ENCODE measurements at places on chromosomes 6 and 20. TPM values are rescaled to one million over a fixed set of nuclear protein-coding genes. Genes with fewer than 3 reads are reported as not detected.

The VGLL2 gene
- total RNA-seq, result not detected

- no peak for DNase-seq
These were observed 492.9 kb upstream of the JAG1 start for GRCh38 chr20:11166712-11167111.

The B3GAT2 gene
- not detected for total RNA-seq

The OXT gene
- total RNA-seq, result not detected

DNA sequence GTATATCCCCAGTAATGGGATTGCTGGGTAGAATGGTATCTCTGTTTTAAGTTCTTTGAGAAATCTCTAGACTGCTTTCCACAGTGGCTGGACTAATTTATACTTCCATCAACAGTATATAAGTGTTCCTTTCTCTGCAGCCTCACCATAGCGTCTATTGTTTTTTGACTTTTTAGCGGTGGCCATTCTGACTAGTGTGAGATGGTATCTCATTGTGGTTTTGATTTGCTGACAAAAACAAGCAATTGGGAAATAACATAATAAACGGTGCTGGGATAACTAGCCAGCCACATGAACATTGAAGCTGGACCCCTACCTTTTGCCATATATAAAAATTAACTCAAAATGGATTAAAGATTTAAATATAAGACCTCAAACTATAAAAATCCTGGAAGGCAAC lies 14.2 kb downstream of the OR2A4 start:
- no peak for DNase-seq

GRCh38 chr6:145323646-145324045 lies 411.7 kb downstream of the EPM2A start:
- no peak for DNase-seq

DNA sequence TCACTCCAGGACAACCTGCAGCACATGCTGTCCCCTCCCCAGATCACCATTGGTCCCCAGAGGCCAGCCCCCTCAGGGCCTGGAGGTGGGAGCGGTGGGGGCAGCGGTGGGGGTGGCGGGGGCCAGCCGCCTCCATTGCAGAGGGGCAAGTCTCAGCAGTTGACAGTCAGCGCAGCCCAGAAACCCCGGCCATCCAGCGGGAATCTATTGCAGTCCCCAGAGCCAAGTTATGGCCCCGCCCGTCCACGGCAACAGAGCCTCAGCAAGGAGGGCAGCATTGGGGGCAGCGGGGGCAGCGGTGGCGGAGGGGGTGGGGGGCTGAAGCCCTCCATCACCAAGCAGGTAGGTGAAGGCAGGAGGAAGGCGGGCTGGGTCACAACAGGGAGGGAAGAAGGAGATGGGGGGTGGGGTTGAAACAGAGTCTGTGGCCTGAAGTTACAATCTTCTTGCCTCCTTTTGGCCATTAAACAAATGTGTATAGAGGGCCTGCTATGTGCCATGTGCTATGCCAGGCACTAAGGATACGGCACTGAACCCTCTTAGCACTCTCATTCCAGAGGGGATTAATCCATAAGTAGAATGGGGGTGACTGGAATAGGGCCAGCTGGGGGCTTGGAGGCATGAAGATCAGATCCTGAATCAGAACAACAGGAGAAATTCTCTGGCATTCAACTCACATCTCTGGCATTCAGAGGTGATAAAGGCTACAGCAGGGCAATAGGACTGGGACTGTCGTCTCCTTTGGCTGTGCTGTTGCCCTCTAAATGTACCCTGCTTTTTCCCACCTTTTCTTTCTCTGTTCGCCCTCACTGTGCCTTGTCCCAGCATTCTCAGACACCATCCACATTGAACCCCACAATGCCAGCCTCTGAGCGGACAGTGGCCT lies 10.5 kb upstream of the ZBTB9 start:
- DNase-seq, result no peak

DNA sequence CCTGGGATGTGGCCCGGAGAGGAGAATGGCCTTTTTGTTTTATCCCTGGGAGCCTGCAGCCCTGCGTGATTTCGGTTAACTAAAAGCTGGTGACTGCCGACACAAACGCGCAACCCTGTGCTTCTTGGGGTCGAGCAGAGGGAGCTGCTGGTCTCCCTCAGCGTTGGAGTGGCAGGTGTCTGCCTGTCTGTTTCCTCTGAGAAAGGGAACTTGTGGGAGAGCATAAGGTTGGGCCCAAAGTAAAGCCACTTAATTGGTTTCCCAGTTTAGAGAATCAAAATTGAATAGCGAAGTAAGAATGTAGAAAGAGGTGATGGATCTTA lies 500 bp downstream of the LTV1 start:
- peak; percentile 1 for DNase-seq

The TGM3 gene
- total RNA-seq, result not detected

The CCDC170 gene
- 0.41 TPM for total RNA-seq

DNA sequence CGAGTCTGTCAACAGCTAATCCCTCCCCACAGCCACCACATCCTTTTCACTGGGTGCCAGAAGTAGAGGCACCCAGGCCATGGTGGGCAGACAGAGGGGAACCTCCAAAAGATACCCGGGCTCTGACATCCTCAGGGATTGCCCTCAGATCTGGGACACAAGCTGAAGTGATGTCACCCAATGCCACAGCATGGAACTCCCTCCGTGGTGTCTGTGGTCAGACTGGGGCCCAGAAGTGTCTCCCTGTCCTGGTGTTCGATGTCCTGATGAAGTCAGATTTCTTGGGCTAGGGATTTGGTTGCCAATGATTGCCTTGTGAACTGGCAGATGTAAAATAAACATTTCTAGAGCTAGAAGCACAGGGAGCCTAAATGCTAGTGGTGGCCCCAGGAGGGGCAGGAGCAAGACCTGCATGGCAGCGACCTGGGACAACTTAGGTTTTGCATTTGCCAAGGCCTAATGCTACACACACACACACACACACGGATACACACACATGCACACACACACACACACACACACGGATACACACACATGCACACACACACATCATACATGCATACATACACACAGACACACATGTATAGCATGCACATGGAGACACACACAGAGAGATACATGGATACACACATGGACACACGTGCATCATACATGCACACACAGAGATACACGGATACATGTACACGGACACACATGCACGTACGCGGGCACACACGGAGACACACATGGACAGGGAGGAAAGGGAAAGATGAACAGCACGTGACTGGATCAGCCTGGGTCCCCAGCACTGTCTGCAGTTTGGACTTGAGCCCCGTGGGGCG lies 221.0 kb downstream of the NFATC2 start:
- DNase-seq, result no peak

DNA sequence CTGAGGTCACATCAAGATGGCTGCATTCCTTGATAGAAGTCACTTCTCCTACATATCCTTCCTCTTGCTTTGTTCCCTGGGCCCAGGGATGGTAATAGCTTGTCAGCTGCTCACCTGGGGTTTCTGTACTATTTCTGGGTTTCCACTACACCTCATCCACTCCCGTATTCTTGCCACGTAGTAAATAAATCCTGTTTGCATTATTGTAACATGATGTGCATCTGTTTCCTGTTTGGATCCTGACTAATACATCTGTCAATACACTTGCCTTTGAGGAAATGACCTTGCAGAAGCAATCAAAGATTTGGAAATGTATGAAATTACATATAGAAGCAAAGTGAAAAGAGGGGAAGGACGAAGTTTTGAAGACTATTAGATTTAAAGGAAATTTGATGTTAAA lies 619.0 kb downstream of the PHF3 start:
- peak; percentile 52 for DNase-seq

The COL9A1 gene
- not detected for total RNA-seq

GRCh38 chr6:99802396-99803031 lies 191.5 kb downstream of the MCHR2 start:
- no peak for DNase-seq

DNA sequence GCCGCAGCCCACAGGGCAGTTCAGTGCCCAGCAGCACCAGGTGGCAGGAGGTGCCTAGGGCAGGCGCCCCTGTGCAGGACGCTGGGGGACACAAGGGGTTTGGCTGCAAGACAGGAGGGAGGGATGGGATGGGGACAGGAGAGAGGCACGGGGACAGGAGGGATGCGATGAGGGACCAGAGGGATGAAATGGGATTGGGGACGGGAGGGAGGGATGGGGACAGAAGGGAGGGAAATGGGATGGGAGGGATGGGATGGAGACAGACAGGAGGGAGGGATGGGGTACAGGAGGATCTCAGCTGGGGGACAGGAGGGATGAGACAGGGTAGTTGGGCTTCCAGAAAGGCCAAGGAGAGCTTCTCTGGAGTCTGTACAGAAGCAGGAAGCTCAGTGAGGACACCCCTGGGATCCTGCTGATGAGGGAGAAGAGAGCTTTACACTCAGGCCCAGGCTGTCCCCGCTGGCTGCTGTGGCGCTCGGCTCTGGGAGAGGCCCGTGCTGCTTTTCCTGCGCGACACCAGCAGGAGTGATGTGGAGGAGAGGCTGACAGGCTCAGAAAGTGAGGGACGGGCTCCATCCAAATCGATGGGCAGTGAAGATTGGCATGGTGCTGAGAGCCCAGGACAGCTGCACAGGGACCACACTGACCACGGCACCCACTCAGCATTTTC lies 400.8 kb downstream of the SMOC2 start:
- DNase-seq, result no peak

The NHLRC1 gene
- total RNA-seq, result 2.1 TPM

The JAG1 gene
- 236 TPM for total RNA-seq

DNA sequence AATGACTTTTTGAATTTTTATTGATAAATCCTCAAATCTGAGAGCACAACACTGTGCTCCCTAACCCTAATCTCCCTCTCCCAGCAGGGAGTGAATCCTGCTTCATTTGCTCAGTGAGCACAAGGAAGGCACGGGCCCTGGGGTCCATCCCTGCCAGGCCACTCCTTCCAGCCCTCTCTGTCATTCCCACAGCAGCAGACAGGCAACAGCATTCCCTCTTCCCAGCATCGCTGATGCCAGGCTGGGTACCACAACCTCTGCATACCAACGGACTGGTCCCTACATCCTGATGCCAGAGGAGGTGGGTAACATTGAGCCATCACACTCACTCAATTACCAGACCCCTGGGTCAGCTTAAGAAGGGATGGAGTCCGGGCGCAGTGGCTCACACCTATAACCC lies 34.2 kb downstream of the MRPL14 start:
- DNase-seq, result no peak

The TRIM10 gene
- not detected for total RNA-seq

DNA sequence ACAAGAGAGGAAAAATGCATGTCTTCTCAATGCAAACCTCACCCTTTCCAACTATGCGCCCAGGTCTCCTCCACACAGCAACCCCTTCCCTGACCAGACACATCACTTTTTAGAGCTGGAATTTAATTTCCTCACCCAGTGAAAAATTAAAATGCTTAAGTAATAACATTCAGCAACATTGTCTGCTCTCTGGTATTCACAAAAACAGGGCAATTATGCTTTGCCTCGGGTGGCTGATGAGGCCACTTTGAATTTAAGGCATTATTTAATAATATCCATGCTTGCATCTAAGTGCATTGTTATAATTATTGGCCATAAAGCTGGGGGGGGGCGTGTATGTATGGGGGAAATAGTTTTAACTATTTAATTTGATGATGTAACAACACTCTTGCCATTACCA lies 777.8 kb upstream of the NRSN1 start:
- DNase-seq, result no peak

The GPR6 gene
- not detected for total RNA-seq

The TRERF1 gene
- 10.9 TPM for total RNA-seq

- no peak for DNase-seq
These were observed 5.9 kb downstream of the ZSCAN31 start for GRCh38 chr6:28330041-28330440.

DNA sequence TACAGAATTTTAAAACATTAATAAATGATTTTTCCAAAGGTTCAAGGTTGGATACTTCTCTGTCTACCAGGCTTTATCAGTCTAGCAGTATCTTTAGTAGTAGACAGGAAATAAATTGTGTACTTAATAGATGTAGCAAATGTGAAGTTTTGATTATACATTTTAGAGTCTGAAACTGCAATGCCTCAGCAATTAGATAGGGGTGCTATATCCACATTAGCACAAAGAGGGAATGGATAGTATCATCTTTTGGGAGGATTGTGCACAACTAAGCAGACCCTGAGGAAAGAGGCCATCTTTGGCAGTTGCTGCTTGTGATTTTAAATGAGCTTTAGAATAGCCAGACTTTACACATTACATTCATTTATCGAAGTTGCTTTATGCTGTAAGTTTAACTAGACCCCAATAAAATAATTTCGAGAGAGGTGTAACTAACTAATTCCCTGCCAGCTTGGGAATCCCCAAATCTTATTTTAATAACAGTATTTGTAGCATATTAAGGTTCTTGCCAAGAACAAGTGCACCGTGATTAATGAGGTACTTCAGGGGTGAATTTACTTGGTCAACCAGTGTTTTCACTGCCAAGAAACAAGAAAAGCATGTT lies 2.8 kb downstream of the KCNQ5 start:
- DNase-seq, result no peak

DNA sequence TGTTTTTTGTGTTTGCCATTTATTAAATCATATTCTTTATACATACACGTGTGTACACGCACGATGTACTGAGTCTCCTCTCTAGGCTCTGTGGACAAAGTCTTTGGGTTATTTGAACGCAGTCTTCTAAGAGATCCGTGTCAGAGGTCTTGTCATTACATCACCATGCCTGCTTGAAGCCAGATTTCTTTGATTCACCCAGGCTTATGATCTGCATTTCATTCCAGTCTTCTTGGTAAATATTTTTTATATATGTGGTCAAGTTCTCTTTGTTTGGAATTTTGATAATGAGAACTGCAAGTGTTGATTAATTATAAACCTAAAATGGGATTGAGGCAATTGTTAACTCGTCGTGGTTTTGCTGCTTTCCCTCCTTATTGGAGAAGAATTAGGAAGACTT lies 34.6 kb downstream of the KCNS1 start:
- DNase-seq, result no peak

All from foreskin keratinocyte (primary cell).